ENCODE measurements at places on chromosomes 3 and 15.

GRCh38 chr3:32593903-32594525 lies 23.4 kb upstream of the DYNC1LI1 start:
- DNase-seq: no peak

DNA sequence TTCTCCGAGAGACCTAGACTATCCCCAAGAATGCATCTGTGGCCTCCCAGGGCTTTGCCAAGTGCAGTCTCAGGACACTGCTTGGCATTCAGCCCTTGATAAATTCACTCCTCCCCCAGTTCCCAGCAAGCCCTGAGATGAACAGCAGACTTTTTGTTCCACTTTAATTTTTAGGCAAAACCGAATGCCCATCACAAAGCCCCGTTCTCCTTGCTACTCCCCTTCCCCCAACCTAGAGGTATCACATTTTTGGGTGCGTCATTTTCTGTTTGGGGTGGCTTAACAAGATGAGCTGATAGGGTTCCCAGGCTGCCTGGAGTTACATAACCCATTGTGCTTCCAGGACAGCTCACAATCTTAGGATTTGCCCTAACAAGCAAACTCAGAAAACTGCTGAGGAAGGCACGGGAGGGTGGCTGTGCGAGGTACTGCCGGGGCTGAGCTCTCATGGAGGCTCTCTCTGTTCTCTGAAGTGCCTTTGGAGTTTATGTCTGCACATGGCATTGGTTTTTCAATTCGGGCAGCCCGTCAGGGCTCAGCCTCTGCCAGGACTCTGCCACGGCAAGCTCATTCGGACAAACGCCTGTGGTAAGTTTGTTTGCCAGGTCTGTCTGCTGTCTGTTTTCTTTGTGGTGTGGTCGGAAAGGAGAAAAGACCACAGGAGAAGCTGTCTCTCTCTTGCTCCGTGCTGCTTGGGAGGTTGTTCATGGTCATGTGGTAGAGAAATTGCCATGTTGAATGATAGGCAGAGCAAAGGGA lies at the start of gene TRAK1:
TRAK1 (plus strand) TSS at position 385 of the 759 bp plus-strand sequence; CDS start at position 498, 113 bp downstream.
- DNase-seq: no peak

- DNase-seq: no peak
These were observed 273.5 kb downstream of the ZBTB20 start for GRCh38 chr3:114873591-114873990.

- no peak for DNase-seq
These were observed 4.9 kb upstream of the KY start for GRCh38 chr3:134655706-134656105.

GRCh38 chr3:43413676-43414368 lies 127.5 kb downstream of the SNRK start:
- no peak for DNase-seq

- DNase-seq: no peak
These were observed 205.9 kb upstream of the IGF1R start for GRCh38 chr15:98442379-98442833.

GRCh38 chr3:42032693-42033349 lies 58.3 kb upstream of the TRAK1 start:
- DNase-seq: no peak

DNA sequence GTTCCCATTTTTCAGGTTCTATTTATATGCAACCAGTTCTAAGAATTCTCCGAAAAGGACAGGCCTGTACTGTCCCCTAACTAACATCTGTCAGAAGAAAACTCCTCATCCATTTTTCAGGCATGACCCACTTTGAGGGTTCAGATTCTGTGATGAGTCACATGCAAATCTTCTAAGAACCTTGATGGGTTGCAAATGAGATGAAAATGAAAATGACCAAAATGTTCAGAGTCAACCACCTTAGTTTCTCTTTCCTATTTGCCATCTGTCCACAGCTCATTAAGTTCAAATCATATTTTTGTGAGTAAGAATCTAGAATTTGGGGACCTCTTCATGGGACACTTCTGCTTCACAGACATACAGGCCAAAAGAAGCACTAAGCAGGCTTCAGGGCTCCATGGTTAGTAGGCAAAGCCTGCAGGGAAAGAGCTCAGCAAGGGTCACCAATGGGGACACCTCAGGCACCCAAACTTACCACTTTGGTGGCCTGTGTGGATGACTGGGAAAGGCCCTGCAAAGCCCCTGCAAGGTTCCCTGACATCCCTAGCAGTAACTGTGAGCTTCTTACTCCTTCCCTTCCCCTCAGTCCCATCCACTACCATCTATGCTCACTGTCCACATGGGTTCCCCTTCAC lies 122.0 kb downstream of the WDR76 start:
- no peak for DNase-seq

- no peak for DNase-seq
These were observed 22.8 kb downstream of the GPR15 start for GRCh38 chr3:98554580-98554979.

DNA sequence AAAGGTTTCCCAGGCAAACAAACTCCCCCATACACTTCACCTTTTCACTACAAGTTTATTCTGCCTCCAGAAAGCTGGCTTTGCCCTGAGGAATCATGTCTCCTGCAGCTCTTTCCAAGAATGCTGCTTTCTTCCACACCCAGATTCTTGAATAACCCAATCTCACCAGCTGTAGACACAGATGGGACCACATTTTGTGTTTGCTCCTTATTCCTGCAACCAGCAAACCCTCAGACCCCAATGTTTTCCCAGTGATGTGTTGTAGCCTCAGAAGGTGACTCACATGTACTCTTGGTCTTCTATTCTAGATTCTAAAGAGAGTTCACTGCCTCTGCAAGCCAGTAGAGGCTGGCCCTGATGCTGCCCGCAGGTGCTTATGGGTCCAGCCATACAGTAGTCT lies 23.6 kb upstream of the TRIM59 start:
- DNase-seq: no peak

- no peak for DNase-seq
These were observed 44.5 kb downstream of the RGMA start for GRCh38 chr15:93044301-93045190.

- DNase-seq: no peak
These were observed 630.4 kb downstream of the CADM2 start for GRCh38 chr3:85589145-85589544.

DNA sequence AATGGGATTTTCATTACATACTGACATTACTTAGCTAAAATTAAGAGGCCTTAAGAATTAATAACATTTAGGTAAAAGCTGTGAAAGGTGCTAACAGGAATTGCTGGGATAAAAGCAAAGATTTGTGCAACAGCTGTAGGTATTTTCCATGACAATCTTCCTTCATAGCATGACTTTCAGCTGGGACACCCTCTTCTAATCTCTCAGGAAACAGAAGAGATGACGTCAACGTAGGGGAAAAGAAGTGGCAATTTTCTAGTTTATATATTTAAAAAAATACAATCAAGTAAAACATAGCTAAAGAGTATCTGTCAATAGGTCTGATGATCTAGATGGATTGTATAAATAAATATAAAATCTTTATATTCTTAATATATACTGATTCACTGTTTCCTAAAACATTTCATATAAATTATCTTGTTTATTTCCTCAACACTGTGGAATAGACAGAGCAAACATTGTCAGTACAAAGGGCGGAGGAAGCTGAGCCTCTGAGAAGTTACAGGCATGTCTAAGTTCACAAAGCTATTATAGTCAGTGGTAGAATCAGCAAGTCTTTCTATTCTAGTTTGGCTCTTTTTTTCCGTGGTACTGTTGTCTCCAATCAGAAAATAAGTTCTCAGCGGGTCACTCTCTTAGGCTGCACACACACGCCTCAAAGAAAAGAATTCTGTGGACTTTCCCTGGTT lies 217.0 kb downstream of the P3H2 start:
- no peak for DNase-seq

DNA sequence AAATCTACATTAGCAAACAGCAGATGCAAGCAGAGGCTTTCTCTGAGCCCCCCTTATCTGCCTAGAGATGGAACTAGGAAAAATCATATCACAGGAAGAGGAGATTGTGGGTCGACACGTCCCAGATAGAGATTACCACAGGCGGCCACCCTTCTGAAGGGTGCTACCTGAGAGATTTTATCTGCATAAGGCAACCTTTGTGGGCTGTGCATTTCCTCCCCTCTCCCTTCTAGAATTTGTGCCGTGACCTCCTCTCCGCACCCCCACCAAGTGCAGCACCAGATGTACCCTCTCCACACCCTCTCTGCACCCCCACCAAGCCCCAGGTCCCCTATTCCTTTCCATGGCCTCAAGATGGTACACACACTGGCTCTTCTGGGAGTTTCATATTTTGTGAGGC lies 27.4 kb downstream of the METTL6 start:
- DNase-seq: no peak

DNA sequence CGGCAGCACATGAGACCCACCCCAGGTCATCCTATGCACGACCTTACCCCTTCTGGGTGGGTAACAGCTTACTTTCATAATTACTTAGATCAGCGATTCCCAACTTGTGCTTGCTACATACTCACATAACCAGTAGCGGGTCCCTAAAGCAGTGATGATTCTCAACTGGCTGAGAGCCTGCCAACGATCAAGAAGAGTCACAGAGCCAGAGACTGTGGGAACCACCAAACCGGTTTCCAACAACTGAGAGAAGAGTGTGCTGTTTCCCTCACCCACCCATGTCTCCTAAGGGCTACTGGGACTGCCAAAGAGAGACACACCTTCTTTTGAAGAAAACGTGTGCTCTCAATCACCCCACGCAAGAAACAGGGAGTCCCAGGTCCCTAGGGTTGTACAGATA lies 12.0 kb upstream of the XXYLT1 start:
- DNase-seq: no peak

DNA sequence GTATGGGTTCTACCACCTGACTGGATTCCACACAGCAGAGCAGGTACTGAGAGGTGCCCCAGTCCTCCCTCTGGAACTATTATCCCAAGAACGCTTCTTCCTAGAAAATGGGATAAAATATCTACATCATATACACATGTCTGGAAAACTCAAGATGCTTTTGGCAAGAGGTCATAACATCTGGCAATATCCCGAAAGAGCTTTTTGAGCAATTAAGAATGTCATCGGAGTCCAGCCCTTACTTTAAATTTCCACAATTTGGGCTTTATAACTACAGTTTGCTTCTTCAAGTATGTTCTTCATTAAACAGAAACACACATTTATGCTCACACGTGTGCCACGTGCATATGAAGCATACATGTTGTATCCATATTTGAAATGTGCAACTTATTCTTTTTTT lies 365.9 kb upstream of the THBS1 start:
- DNase-seq: no peak

GRCh38 chr3:59444294-59444671 lies 394.5 kb upstream of the CFAP20DC start:
- DNase-seq: no peak

DNA sequence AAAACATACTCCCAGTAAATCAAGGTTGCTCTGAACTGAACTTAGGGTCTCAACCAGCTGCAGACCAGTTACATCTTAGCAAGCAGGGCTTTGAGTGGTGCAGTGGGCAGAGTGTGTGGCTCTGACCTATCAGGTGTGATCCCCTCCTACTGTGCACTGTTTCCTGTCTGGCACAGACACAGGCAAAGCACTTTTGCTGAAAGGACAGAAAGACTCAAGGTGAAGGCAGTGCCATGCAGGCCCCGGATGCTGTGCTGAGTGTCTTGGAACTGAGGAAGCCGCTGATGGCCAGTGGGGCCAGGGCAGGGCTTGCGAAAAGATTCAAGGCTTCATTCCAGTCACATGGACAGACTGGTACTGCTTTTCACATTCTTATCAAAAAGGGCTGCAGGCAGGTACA lies 85.2 kb downstream of the CACNA1D start:
- DNase-seq: no peak

- DNase-seq: no peak
These were observed 37.7 kb downstream of the SLMAP start for GRCh38 chr3:57793737-57794187.

DNA sequence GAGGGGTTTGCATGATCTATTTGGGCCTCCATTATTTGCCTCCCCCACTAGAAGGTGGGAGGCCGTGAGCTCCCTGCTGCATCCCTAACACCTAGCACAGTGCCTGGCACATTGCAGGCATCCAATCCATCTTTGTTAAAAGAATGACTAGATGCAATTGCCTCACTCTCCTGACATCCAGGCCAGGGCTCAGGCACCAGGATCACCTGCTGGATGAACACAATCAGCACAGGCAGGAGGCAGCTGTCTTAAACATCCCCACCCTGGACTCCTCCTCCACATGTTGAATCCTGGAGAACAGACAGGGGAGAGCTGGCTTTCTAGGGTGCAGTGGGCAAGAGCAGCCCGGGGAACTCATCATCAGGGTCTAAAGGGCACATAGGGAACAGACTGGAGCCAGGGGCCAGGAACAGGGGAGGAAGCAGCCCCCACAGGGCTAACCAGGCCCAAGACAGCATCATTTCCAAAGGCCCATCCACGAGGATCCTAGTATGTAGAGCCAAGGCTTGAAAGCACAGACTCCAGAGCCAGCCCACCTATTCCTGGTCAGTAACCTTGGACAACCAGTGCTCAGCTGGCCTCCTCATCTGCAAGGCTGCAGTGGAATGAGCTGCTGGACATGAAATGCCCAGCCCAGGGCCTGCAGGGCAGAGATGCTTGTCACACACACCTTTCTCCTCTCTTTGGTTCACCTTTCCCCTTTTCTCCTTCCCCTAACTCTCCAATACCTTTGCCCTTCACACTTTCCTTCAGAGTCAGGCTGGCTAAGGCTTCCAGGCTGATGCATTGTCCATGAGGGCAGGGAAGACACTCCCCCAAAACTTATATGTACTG lies 254.4 kb upstream of the TLE3 start:
- DNase-seq: no peak

GRCh38 chr3:71064956-71065763 lies 518.4 kb downstream of the FOXP1 start:
- DNase-seq: no peak

GRCh38 chr3:130699765-130700164 lies 46.9 kb downstream of the PIK3R4 start:
- DNase-seq: no peak

DNA sequence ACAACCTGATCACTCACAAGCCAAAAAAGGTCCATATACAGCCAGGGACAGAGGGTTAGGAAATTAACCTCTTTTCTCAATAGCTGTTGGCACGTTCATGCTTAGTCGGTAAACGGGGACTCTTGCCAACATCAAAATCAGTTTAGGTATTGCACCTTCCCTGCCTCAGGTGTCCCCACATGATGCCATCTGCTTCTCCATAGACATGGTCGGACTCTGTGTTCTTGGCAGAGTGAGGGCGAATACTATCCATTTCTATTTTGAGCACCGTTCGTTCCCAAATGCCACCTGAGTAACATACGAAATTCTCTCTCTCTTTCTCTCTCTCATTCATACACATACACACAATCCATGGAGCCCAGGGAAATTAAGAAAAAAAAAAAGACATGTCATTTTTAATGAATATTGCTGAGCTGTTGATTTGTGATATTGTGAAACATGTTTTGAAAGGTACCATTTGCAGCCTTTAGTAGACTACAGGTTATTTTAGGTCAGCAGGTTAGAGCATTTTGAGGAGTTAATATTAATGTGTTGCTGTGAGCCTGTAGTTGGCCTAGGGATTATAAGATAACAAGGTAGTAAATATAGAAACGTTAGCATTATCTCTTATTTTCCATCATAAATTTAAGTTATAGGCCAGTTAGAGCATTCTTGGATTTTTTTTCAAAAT lies 78.5 kb downstream of the GHSR start:
- DNase-seq: no peak

GRCh38 chr15:58595516-58596263 lies 153.8 kb downstream of the ADAM10 start:
- DNase-seq: no peak

- DNase-seq: no peak
These were observed 52.7 kb downstream of the MB21D2 start for GRCh38 chr3:192864941-192865340.
